Stimulated activated CD4-positive, alpha-beta T cell treated with anti-CD3 and anti-CD28 coated beads, Interleukin-4, amount 100 ng/mL, for 24 hours (primary cell): ENCODE measurements at places on chromosomes 2 and 18.

DNA sequence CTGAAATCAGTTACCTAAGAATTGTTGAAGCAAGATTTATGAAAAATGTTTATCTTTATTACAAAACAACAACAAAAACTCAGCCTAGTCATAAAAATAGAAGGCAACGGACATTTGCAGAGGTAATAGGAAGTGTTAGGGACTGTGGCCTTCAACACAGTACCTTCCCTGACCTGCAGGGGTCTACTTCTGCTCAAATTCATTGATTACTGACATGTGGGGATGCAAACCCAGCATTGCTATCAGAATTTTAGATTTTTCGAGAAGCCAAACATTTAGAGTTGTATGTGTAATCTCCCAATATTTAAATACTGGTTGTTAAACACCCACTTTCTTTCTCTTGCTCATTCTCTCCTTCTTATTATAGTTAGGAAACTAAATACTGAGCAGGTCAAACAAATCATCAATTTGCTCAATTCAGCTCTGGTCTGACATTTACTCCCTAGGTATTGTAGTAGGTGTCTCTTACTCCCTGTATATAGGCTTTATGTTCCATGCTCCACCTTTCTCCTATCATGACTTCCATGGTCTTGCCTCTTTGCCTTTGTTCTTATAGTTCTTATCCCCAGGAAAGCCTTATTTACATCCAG lies 198.5 kb downstream of the UBE2E3 start:
- DNase-seq, result peak; percentile 41

GRCh38 chr2:69565431-69565839 lies 78.1 kb downstream of the AAK1 start:
- DNase-seq, result peak; percentile 73

- peak; percentile 12 for DNase-seq
These were observed 866 bp upstream of the SF3B6 start for GRCh38 chr2:24076849-24077534.

GRCh38 chr2:239323447-239323846 lies 77.4 kb downstream of the HDAC4 start:
- DNase-seq, result no peak
